ENCODE measurements at places on chromosomes 5 and 9. TPM values are rescaled to one million over a fixed set of nuclear protein-coding genes. Genes with fewer than 3 reads are reported as not detected.

EIF4EBP3 gene
- 22.2 TPM for polyA plus RNA-seq

NNT gene
- polyA plus RNA-seq = 43.5 TPM

GRCh38 chr9:75089373-75089766, 1.1 kb downstream of the OSTF1 start:
- no peak for DNase-seq

- DNase-seq = no peak
Observed at GRCh38 chr5:178326374-178326715, 93.7 kb upstream of the PHYKPL start.

GRCh38 chr5:179154991-179155955, 95.1 kb downstream of the ZNF354C start:
- no peak for DNase-seq

GRCh38 chr5:67842806-67843205, 372.8 kb upstream of the PIK3R1 start:
- DNase-seq = no peak

- no peak for DNase-seq
Observed at GRCh38 chr5:95471942-95472341, 80.8 kb downstream of the FAM81B start.
